Melanocyte of skin (primary cell): ENCODE measurements at places on chromosomes 4 and X. TPM values are rescaled to one million over a fixed set of nuclear protein-coding genes. Genes with fewer than 3 reads are reported as not detected.

The GRID2 gene
- total RNA-seq, result not detected in 2 replicates

The MAGED4B gene
- 12.4 and 33.1 TPM in 2 replicates for total RNA-seq

The PDZD4 gene
- 1.7 and 2.9 TPM in 2 replicates for total RNA-seq

The TRIM60 gene
- not detected in 2 replicates for total RNA-seq

The AWAT2 gene
- total RNA-seq, result not detected in 2 replicates

The FHIP1A gene
- 0.15 TPM in 1 of 2 replicates, not detected in the other for total RNA-seq

The TRIM75 gene
- total RNA-seq, result not detected in 2 replicates

The TIGD4 gene
- 1.00 and 1.5 TPM in 2 replicates for total RNA-seq

The MAGEB17 gene
- total RNA-seq, result not detected in 2 replicates

The TLR3 gene
- total RNA-seq, result 25.3 and 32.6 TPM in 2 replicates

The PNMA6A gene
- 5.2 and 8.7 TPM in 2 replicates for total RNA-seq

The FOXR2 gene
- total RNA-seq, result not detected in 2 replicates

The XAGE1A gene
- total RNA-seq, result not detected in 2 replicates

The FAAH2 gene
- total RNA-seq, result not detected in 2 replicates
